ENCODE measurements at places on chromosomes 2 and 18.

DNA sequence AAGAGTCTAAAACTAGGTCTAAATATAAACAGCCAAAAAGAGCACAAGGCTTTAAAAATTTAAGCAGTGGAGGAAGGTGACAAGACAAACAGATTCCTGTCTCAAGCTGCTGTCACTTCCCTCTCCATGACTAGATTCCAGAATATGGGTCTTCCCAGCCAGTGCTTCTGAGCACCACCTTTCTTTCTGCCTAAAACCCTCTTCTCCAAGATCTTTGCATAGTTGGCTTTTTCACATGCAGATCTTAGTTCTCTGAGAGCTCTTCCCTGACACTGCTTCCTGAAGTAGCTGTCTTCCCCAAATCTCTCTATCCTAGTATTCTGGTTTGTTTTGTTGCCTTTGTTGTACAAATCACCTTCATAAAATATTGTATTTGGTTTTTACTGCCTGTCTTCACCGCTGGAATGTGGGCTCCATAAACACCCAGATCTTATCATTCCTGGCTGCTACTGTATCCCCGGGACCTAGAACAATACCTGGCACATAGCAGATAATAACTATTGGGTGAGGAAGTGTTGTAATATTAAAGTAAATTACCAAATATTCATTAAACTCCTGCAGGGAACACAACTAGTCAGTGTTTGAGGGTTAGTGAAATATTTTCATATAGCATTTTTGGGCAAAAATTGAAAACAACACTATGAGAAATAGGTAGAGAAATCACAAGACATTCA lies 150.2 kb downstream of the CCDC85A start:
- DNase-seq: no peak

DNA sequence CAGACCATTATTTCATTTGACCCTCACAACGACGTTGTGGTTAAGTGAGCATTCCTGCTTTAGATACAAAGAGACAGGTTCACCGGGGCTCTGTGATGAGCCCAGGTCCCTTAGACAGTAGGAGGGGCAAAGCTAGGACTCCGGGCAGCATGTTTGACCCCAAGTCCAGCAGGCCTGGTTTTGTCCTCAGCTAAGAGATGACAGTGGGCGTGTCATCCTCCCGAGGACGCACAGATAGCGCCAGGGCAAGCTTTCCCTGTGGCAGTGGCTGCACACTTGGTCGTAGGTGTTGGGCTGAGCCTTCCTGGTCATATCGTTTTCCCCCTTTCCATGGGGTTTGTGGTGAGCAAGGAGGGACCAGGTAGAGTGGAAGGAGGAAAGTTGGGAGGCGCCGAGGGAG lies 76.3 kb downstream of the MTCL1 start:
- no peak for DNase-seq

- DNase-seq: no peak
These were observed 69.7 kb downstream of the LRATD1 start for GRCh38 chr2:14702258-14702657.

DNA sequence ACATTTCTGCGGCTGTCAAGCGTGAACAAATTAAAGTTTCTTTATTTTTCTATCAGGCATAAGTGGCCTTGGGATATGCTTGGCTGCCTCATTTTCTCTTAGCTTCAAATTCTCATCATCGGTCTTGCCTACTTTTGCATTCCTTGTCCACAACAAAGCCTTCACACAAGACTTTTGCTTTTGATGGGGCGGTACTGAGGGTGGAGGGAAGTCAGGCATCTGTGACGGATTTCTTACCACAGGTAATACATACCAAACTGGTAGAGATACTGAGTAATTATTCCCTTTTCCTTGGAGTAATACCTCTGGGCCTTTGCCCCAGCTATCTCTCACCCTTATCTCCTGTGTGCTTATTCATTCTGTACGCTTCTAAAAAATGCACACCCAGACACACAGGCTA lies 468.3 kb upstream of the RGPD4 start:
- no peak for DNase-seq

DNA sequence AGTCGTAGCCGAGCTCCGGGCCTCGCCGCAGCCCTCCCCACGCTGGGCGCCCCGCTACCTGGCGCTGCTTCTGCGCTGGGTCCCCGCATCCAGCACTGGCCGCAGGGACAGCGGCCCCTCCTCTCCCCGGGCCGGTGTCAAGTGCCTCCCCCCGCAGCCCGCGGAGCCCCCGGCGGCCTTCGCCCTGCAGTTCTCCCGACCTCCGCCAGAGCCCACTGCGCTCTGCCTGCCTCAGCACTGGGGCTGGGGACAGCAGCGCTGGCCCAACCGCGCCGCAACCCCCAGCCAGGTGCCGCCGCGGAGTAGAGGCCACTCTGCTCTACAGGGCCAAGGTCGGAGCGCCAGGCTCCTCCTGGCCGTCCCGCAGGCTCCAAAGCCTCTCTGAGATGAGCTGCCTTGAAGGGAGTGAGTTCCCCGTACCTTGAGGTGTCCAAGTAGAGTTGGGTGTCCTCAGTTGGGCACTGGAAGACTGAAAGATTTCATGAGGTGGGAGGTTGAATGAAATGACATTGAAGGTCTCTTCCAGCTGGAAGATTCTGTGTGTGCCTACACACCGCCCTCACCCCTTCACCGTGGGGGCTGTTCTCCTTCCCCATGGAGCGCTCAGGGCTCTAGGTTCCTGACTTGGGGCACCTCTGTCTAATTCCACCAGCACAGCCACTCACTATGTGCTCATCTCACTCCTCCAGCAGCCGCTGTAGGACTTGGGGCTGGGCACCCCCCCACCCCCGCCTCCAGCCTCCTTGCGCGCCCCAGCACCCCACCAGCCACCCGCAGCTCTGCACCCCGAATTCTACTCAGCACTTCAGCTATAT lies 854 bp upstream of the DNMT3A start:
- peak; percentile 86 for DNase-seq

GRCh38 chr18:25075331-25075730 lies 276.6 kb downstream of the ZNF521 start:
- no peak for DNase-seq

- peak; percentile 73 for DNase-seq
These were observed 5.8 kb downstream of the GAD1 start for GRCh38 chr2:170822290-170823087.

Measured in stimulated activated CD8-positive, alpha-beta memory T cell treated with anti-CD3 and anti-CD28 coated beads, Interleukin-4, amount 100 ng/mL, for 48 hours (primary cell).